ENCODE measurements at places on chromosomes 3 and 15.

DNA sequence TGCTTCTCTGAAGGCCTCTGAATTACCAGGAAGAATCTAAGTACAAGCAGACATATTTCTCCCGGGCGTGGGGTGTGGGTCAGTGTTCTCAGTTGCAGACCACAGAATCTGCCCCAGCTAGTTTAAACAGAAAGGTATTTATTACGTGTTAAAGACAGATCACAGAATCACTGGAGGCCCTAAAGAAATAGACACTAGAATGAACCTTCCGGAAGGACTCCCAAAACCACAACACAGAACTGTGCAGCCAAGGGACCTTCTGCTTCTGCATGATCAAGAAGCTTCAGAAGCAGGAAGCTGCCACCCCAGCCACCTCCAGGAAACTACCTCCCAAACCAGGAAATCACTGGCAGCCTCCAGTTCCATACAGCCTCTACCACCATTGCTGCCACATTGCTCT is 32.7 kb upstream of the ZFAND6 start:
- DNase-seq, result no peak

- DNase-seq, result no peak
Observed at GRCh38 chr3:175743733-175744400, 884.7 kb downstream of the NAALADL2 start.

DNA sequence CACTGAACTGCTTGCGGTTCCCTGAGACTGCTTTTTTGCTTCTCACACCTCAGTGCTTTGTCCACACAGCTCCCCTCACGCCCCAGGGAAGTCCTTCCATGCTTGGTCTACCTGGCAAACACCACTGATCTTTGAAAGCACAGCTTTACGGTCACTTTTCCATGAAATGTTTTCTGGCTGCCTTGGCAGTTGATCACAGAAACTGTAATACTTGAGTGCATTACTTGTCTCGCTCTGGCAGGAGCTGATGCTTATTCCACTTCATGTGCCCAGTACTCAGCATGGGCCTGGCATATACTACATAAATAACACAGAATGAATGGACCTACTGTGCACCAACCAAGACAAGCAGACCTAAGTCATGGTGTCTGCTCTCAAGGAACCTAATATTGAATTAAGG is 121.1 kb downstream of the MEX3B start:
- DNase-seq, result no peak

DNA sequence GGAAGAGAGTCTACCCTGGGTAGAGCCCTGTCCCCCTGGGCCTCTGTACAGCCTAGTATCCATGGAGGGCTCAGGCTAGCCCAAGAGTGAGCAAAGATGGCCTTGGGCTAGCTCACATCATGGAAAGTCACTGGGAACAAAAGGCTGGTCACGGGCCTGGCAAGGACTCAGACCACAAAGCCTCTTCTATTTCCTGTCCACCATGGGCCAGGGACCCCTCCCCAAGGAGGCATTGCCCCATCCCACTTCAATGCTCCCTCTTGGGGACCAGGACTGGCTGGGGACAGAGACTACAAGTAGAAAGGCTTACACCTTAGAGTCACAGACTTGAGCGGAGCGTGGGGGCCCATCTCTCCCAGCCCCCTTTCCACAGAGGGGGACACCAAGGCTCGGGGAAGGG is 16.9 kb downstream of the DUSP7 start:
- DNase-seq, result no peak

GRCh38 chr15:33377204-33377603 is 66.4 kb downstream of the RYR3 start:
- no peak for DNase-seq

GRCh38 chr3:31947671-31948091 is 33.4 kb downstream of the OSBPL10 start:
- DNase-seq, result no peak

- DNase-seq, result no peak
Observed at GRCh38 chr15:67187351-67187854, 67.1 kb downstream of the AAGAB start.

GRCh38 chr15:73369154-73369694 is 466 bp upstream of the HCN4 start:
- DNase-seq, result no peak
